ENCODE measurements at places on chromosomes 12 and 14.

DNA sequence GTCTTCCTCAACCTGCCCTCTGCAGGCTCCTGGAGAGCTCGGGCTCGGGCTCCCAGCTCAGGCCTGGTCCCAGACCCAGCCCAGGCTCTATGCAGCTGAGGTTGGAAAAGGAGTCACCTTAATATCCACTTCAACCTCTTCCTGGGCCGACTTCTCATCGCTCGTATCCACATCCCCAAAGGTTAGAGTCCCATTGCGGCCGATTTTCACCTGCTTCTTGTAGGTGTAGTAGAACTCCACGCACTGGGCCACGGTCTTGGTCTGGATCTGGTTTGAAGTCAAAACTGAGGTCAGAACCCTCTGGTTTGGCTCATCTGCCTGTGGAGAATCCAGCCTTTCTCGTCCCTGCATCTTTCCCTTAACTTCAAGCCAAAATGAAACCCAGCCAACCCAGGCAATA is 8.4 kb upstream of the PNMA1 start:
- DNase-seq: no peak

GRCh38 chr14:67815573-67816225 is 691 bp downstream of the ZFYVE26 start:
- no peak for DNase-seq

- DNase-seq: no peak
Measured at GRCh38 chr14:88831284-88831683, 6.8 kb downstream of the TTC8 start.

- DNase-seq: no peak
Measured at GRCh38 chr14:104132981-104133380, 5.4 kb upstream of the KIF26A start.

GRCh38 chr12:130806574-130806973 is 32.5 kb downstream of the STX2 start:
- no peak for DNase-seq

- no peak for DNase-seq
Measured at GRCh38 chr12:105804591-105805265, 334.0 kb downstream of the NUAK1 start.

GRCh38 chr12:69936766-69937165 is 111.7 kb downstream of the MYRFL start:
- no peak for DNase-seq

DNA sequence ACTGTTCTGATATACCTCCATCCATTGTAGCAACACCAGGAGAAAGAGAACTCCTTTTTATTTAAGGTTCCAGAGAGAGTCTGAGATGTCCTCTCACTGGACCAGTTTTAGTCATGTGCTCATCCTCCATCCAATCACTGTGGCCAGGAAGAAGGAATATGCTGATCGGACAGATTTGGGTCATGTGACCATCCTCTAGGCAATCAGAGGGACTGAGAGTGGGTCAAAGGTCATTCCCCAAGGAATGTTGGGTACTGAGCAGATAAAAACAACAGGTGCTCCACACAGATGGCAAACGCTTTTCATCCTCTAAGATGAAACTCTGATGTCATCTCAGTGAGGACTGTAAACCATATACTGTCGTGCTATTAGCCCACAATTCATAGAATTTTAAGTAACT is 28.8 kb upstream of the RPH3A start:
- no peak for DNase-seq
